T-helper 17 cell (primary cell): ENCODE measurements at places on chromosomes 1 and 21. TPM values are rescaled to one million over a fixed set of nuclear protein-coding genes. Genes with fewer than 3 reads are reported as not detected.

- DNase-seq, result no peak
Measured at GRCh38 chr1:210072129-210072528, 134.1 kb downstream of the SYT14 start.

- no peak for DNase-seq
Measured at GRCh38 chr1:99297923-99298322, 33.6 kb downstream of the PLPPR4 start.

DNA sequence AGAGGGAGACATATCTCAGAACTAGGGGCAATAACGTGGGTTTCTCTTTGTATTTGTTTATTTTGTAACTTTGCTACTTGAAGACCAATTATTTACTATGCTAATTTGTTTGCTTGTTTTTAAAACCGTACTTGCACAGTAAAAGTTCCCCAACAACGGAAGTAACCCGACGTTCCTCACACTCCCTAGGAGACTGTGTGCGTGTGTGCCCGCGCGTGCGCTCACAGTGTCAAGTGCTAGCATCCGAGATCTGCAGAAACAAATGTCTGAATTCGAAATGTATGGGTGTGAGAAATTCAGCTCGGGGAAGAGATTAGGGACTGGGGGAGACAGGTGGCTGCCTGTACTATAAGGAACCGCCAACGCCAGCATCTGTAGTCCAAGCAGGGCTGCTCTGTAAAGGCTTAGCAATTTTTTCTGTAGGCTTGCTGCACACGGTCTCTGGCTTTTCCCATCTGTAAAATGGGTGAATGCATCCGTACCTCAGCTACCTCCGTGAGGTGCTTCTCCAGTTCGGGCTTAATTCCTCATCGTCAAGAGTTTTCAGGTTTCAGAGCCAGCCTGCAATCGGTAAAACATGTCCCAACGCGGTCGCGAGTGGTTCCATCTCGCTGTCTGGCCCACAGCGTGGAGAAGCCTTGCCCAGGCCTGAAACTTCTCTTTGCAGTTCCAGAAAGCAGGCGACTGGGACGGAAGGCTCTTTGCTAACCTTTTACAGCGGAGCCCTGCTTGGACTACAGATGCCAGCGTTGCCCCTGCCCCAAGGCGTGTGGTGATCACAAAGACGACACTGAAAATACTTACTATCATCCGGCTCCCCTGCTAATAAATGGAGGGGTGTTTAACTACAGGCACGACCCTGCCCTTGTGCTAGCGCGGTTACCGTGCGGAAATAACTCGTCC lies 1.3 kb upstream of the OLIG2 start:
- no peak for DNase-seq

GRCh38 chr1:47416319-47417169 lies 459 bp downstream of the FOXE3 start:
- DNase-seq, result no peak

GUK1 gene
- 245 TPM for total RNA-seq

- peak; percentile 71 for DNase-seq
Measured at GRCh38 chr1:960363-961131, at the start of gene KLHL17. TSS of gene KLHL17 (plus strand) at chr1:960584. CDS start at chr1:960694, 110 bp downstream.

DNA sequence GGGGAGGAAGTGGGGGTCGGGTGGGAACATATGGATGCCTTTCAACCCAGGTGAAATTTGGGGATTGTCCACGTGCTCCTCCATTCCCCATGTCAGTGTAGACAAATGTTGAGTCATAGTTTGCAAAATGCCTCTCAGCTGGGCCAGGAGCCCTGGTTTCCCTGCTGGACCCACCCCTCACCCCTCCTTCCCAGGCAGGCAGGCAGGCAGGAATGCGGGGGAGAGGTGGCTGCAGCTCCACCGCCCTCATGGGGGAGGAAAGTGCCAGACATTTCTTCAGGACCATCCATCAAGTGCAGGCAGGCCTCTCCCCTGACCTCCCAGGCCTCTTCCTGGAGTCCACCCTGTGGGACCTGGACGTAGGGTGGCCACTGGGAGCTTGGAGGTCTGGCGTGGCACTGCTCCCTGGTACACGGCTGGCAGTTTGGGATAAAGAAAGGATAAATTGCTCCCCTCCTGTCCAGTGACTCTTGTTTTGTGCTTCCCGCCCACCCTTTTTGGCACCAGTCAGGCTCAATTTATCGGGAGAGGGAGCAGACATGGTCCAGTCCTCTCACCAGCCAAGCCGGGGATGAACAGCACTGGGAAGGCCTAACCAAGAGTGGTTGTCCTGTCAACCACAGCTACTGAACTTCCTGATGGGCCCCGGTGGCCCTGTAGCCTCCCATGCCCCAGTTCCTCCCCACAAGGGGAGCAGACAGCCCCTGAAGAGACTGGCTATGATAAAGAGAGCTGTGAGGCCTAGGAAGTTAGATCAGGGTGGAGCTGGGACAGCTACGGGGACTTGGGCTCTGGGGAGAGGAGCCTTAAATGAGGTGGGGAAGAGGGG lies 18.9 kb downstream of the NPR1 start:
- DNase-seq, result no peak

SLFNL1 gene
- total RNA-seq, result 0.18 TPM

DNA sequence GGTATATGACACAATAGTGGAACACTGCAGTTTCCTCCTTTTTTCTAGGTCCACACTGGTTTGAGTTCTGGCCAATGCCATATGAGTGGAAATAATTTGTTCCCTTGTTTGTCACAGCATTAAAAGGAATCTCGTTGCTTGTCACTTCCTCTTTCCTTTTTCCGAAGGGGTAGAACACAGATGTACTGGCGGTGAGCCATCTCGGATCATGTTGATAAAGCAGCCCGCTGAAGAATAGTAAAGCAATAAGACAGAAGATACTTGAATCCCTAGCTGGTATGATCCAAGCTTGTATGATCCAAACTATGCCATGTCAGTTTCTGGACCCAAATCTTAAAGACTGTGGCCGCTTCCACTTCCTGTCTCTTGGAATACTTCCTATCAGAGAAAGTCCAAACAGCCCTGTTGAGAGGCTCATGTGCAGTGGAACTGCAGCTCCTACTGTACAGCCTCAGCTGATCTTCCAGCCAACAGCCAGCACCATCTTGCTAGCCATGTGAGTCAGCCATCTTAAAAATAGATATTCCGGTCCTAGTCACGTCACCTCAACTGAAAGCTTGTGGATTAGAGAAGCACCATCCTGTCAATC lies 40.3 kb downstream of the CFHR5 start:
- DNase-seq, result no peak

- DNase-seq, result no peak
Measured at GRCh38 chr1:167964646-167965045, 27.8 kb upstream of the MPC2 start.

GRCh38 chr1:223716302-223716862 lies 4.0 kb downstream of the CAPN2 start:
- DNase-seq, result peak; percentile 40

KRTAP13-2 gene
- not detected for total RNA-seq

LY9 gene
- total RNA-seq, result 96.6 TPM

GRCh38 chr1:183243161-183244050 lies 57.3 kb downstream of the LAMC2 start:
- DNase-seq, result no peak

- DNase-seq, result no peak
Measured at GRCh38 chr1:59266180-59266926, 30.5 kb upstream of the FGGY start.

- DNase-seq, result no peak
Measured at GRCh38 chr21:14763695-14764064, 217.6 kb upstream of the SAMSN1 start.

DNA sequence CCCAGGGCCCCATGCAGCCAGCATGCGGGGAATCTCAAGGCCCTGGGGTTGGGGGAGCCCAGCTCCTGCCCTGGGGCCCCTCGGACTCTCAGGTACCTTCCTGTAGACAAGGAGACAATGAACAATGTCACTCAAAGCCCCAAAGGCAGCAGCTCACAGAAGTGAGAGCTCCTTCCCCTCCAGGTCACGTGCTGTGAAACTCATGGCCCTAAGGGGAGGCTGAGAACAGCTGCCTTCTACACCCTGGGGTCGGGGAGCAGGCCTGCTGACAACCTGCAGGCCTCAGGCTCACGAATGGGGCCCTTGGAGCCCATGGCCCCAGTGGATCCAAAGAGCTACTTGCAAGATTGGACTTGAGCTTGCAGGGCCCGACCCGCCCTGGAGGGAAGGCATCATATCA lies 3.2 kb downstream of the MEGF6 start:
- no peak for DNase-seq

- no peak for DNase-seq
Measured at GRCh38 chr1:109763646-109764415, at the start of gene EPS8L3. TSS of gene EPS8L3 (minus strand) at chr1:109763923. CDS start at chr1:109761749, 2,174 bp downstream.
